ENCODE measurements at places on chromosomes 1 and 21.

GRCh38 chr1:38098101-38098847, 51.7 kb upstream of the POU3F1 start:
- DNase-seq: no peak

- DNase-seq: no peak
Observed at GRCh38 chr1:172398193-172398592, 22.3 kb upstream of the C1orf105 start.

DNA sequence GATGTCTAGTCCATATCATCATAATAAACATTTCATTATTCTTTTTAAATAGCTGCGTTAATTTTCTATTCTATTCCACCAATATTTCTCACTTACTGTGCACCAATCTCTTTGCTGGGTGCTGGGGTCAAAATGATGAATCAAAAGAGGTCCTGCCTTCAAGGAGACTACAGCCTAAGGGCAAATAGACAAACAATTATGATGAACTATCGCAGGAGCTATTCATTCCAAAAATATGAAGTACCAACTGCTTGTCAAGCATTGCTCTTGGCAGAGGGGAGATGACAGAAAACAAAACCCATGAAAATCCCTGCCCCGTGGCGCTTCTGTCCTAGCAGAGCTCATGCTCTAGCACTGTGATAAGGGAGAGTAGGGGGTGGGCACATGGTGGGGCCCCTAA, 28.8 kb upstream of the SLC26A9 start:
- no peak for DNase-seq

GRCh38 chr1:7769673-7770412, 1.3 kb upstream of the VAMP3 start:
- DNase-seq: no peak

DNA sequence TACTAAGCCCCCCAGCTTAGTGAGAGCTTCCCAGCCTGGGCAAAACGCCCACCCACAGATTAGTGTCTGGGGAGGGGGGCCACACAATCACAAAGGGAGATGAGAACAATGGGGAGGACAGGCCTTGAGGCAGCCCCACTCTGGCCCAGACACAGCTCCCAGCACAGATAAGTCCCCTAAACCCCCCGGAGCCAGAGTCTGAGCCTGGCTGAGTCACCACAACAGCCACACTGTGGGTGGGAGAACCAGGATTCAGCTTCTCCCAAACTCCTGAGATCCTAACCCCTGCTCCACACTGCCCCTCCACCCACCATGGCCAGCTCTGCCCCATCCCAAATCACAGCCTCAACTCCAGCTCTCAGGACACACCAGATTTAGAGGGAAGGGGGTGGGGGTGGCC, 4.2 kb downstream of the NECTIN4 start:
- DNase-seq: no peak

- peak; percentile 7 for DNase-seq
Observed at GRCh38 chr1:40625076-40625475, 40.4 kb downstream of the RIMS3 start.

DNA sequence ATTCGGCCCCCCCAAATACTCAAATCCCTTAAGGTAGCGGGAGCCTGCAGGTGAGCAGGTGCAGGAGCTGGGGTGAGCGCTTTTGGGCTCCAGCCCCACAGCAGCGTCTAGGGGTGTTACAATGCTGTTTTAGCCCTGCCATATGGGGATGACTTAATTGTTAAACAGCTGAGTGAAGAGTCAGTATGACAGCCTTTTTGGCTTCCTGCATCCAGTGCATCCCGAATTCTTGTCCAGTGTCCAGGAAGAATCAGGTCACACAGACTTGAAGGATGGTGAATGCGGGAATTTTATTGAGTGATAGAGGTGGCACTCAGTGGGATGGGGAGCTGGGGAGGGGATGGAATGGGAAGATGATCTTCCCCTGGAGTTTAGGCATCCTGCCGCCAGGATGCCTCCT, 30.4 kb upstream of the HHAT start:
- no peak for DNase-seq

GRCh38 chr21:16113052-16113715, 383.4 kb downstream of the USP25 start:
- no peak for DNase-seq

- no peak for DNase-seq
Observed at GRCh38 chr1:215111916-215112315, 29.4 kb downstream of the KCNK2 start.

DNA sequence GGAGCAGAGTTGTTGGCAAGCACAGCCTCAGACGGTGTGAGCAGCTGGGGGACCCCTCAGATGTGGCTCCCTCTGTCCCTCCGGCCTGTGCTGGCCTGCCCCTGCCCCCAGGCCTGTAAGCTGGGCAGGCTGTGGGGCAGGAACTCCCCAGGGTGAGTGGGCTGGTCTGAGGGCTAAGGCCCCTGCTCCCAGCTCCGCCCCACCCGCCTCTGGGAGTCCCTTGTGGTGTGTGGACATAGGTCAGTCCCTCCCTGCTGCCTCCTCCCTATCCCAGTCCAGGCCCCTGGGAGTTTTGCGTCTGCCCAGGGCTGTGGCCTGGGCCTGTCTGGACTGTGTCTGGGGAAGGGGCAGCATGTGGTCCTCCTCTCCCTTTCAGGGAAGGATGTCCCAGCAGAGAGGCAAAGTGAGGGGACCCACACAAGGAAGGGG, 3.6 kb upstream of the VWA1 start:
- no peak for DNase-seq

DNA sequence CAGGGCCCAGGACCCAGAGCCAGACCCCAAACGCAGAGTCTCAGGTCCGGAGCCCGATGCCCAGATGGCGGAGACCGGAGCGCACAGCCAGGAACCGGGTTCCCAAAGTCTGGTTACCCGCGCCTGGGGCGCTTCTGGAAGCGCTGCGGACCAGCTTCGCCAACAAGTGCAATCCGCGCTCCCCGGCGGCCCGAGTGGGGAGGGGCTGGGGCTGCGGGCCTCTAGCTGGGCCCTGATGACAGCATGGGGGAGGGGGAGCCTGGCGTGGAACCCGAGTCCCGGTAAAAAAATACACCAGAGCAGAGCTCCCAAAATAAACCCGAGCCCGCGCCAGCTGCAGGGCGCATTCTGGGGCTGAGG, 494 bp downstream of the NT5C1A start:
- no peak for DNase-seq
